Left hindlimb (tissue), 1 donor: ENCODE measurements at places on chromosomes 5 and 9.

- DNase-seq = no peak
Observed at GRCh38 chr5:148416921-148417320, 33.2 kb downstream of the FBXO38 start.

- no peak for DNase-seq
Observed at GRCh38 chr9:12094046-12094445, 599.1 kb upstream of the TYRP1 start.

DNA sequence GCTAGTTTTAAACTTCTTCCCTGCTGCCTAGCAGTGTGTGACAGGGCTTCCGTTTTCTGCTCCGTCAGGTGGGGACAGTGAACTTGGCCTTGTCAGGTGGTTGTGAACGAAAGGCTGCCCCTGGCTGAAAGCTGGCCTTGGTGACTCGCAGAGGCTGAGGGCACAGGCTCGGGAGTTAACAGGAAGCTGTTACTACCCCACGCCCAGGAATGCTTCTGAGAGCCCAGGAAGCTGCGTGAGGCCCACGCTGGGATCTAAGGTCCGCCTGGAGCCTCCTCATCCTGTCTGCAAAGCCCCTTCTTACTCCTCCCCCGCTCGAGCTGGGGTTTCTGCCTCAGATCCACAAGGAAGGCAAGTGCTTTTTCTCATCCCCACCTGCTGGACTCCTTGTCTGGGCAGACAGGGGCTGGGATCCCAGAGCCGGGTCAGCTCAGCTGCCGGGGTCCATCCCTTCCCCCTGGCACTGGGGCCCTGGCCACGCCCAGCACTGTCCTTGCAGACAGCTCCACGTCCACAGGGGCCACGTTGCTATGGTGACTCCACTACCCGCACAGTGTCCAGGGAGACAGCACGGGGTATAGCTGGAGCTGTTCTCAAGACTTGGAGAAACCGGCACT is 124.7 kb upstream of the TBC1D2 start:
- no peak for DNase-seq

- DNase-seq = no peak
Observed at GRCh38 chr5:42579320-42579719, 156.1 kb downstream of the GHR start.

GRCh38 chr9:70049236-70049635 is 5.6 kb downstream of the MAMDC2 start:
- DNase-seq = no peak

DNA sequence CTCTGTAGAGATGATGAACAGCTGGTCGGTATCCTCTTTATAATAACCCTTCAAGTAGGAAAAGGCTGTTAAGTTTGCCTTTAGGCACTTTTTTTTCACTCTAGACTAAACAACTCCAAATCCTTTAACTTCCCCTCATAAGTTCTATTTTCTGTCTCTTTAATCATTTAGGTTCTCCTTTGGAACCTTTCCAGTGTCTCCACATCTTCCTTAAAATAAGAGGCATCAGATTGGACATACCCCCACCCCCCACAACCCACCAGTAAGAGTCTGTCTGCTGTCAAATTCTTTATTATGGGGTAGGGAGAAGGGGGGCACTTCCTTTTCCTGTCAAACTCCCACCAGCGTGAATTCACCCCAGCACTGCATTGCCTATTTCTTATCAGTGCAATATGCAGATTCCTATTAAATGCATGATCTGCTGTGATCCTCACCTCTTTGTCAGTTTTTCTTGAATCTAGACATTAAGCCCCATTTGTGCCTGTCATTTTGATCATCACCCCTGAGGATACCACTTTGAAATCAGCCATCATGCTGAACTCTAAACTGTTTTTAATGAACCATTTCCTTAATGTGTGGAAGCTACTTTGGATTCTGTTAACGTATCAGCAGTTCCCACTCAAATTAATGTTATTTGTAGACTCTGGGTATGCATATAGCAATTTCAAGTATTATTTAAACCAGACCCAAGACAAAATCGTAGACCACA is 212.2 kb downstream of the PDZD2 start:
- DNase-seq = no peak

DNA sequence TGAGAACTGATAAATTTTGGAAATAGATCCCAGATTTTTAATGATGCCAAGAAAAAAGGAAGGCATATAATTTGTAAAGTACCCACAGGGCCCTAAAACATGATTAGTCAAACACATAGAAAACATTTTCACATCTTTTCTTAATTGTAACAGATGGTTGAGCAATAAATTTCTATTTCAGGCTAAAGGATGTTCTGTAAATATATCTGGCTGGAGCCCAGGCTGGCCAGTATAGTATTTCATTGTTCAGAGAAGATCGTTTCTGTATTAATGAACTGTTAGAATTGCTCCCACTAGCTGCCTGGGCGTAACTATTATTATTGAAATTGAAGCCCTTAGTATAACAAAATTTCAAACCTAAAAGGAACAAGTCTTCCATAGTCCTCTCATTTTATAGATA is 105.3 kb upstream of the SMC2 start:
- DNase-seq = no peak

DNA sequence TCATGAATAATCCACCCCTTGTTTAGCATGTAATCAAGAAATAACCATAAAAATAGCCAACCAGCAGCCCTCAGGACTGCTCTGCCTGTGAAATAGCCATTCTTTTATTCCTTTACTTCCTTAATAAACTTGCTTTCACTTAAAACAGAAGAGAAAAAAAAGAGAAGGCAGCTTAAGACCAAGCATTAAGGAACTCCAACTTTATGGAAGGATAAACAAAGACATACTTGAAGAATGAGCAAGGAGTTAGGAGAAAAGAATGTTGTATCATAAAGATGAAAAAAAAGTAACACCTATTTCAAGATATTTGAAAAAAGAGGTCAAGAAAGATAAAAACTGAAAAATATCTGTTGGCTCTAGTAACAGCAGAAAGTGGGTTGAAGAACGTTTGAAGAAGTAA is 107.6 kb downstream of the RNF180 start:
- no peak for DNase-seq

- no peak for DNase-seq
Observed at GRCh38 chr9:7906783-7907550, 107.4 kb upstream of the DMAC1 start.
